ENCODE measurements at places on chromosomes 6 and 20. TPM values are rescaled to one million over a fixed set of nuclear protein-coding genes. Genes with fewer than 3 reads are reported as not detected.
A peak's percentile ranks its signal among the peaks of the same experiment; 100 is the strongest.

DNA sequence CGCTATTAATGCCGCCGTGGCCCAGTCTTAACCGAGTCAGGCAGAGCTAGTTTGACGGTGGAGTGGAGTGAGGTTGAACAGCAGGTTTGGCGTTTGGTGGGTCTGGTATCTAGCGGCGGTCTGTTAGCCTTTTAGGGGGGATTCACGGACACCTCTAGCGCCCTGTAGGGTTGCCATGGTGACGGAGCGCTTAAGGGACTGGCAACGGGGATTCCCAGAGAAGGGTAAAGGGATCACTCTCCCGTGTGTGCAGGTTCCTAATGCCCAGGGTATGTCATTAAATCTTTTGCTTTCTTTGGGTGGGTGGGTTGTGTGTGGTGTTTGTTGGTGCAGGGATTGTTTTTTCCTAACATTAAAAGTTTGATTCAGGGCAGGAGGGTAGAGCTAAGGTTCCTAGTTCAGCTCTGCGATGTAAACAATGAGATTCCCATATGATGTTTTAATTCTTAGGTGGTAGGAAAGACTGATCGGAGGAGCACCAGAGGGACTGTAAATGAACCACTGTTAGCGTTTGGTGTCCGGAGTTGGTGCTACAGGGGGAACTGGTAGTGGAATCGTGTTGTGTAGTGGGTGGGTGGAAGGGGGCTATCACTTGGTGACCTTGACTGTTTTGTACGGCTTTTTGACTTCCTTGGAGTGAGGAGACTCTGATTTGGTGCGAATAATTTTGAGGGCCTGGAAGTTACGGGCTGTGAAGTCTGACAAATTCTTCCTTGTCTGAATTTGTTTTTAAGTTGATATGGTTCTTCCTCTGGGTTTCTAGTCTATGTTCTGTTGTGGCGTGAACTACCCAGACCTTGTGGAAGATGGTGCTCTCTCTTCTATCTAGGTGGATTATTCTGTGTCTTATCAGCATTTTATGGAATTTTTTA is 5.0 kb downstream of the BRD2 start:
- peak; percentile 71 for DNase-seq
- no peaks in the 10 kb centered on the region for H3K4me1 ChIP-seq
- H3K27ac ChIP-seq = peak overlapping the region; percentile 83
- H3K4me3 ChIP-seq = peak overlapping the region; percentile 98
- H3K27me3 ChIP-seq = no peaks in the 10 kb centered on the region
- H3K36me3 ChIP-seq = peaks cover 65% of the 10 kb centered on the region

DNA sequence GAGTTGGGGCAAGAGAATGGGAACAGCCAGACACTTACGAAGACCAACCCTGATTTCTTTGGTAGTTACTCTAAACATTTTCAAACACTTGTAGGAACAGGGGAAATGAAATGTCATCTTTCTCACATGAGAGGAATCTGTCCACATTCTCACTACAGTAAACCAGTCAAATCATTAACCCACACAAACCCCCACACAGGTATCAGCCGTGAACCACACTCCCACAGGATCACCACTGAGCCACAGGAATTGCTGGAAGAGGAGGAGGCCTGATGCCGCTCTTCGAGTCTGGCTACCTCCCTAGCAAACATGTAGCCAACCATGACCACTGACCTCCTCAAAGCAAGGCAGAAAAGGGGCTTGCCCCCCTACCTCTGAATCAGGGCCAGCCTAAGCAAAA is 6.9 kb upstream of the RSPO3 start:
- H3K4me1 ChIP-seq = peaks cover 7% of the 10 kb centered on the region
- no peaks in the 10 kb centered on the region for H3K36me3 ChIP-seq
- H3K4me3 ChIP-seq = no peak overlapping the region
- H3K27ac ChIP-seq = no peak overlapping the region
- peaks cover 24% of the 10 kb centered on the region for H3K27me3 ChIP-seq
- DNase-seq = no peak

PBOV1 gene
- not detected for total RNA-seq

DNA sequence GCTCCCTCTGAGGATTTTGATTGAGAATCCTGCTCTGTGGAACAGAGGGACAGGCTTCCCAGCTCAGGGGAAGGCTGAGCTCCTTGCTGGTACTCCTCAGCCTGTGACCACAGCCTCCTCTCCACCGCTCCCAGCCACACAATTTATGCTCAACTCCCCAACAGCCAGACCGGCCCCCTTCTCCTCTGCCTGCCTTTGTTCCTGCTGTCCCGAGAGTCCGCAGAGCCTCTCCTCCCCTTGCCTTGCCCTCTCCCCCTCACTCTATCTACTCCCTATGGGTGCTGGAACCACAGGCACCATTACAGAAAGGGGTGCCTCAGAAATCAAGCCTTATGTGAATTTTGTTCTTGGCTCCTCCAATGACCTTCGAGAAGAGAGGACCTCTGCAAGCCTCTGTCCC is 15.9 kb downstream of the MAP1LC3A start:
- DNase-seq = peak; percentile 26
- H3K27ac ChIP-seq = no peak overlapping the region
- peaks cover 5% of the 10 kb centered on the region for H3K36me3 ChIP-seq
- no peak overlapping the region for H3K4me3 ChIP-seq

GRCh38 chr6:116323863-116324262 is 44.1 kb upstream of the TSPYL1 start:
- DNase-seq = peak; percentile 66
- no peak overlapping the region for H3K4me3 ChIP-seq
- peaks cover 7% of the 10 kb centered on the region for H3K4me1 ChIP-seq
- H3K27ac ChIP-seq = no peak overlapping the region
- no peaks in the 10 kb centered on the region for H3K36me3 ChIP-seq

MYMX gene
- 2.4 TPM for total RNA-seq

DNA sequence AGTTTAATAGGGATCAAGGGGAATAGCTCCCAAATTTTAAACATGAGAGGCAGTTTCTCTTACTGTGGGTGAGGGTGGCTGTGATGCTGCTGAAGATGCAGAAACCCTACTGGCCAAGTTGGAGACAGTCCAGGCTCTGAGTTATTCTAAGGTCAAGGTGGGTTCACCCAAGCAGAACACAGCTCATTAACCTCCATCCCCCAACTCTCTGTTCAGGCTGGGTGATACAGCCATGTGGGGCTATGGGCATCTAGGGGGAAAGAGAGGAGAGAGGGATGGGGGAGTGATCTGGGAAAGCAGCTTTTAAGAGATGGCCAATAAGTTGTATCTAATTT is 18.9 kb upstream of the TRAM2 start:
- no peak overlapping the region for H3K4me3 ChIP-seq
- H3K27ac ChIP-seq = peak overlapping the region; percentile 32
- no peaks in the 10 kb centered on the region for H3K36me3 ChIP-seq
- H3K27me3 ChIP-seq = no peaks in the 10 kb centered on the region
- DNase-seq = no peak

DNA sequence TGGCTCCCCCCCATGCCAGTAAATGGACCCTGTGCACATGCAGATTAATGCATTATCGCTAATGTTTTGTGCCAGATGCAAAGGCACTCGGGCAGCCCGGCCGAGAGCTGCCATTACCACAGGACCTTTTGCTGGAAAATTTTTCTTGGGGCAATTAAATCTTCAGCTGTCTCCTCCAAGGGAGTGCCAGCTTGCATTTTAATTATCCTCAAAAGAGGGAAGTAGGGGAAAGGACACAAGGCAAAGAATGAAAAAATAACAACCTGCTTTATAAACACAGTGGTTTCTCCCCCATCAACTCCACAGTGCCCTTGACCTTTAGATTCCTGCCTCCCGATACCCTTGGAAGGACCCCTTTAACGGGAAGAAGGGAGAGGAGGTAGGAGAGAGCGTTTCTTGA is 48.2 kb downstream of the PDYN start:
- H3K27ac ChIP-seq = no peak overlapping the region
- peaks cover 27% of the 10 kb centered on the region for H3K27me3 ChIP-seq
- no peak overlapping the region for H3K4me3 ChIP-seq

DNA sequence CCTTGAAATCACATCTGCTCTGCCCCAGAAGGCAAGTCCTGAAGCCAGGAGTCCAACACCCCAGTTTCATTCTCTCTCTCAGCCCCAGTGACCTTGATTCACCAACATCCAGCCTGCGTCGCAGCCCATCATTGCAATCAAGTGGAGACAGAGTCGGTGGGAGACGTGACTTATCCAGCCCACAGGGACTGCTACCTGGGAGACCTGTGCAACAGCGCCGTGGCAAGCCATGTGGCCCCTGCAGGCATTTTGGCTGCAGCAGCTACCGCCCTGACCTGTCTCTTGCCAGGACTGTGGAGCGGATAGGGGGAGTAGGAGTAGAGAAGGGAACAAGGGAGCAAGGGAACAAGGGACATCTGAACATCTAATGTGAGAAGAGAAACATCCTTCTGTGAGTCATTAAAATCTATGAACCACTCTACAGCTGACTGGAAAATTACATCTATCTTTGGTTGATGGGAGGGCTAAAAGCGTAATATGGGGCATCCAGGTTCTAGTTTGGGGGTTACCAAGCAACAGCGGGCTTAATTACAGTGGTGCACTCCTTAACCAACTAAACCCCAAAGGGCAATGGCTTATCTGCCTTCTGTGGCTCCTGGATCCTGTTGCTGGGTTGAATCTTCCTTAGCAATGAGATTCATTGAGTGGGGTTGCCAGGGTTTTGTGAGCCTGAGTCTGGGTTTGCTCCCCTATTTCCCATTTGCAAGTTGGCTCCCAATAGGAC is 2.5 kb downstream of the LY6G6D start:
- no peak overlapping the region for H3K4me3 ChIP-seq
- H3K4me1 ChIP-seq = peaks cover 7% of the 10 kb centered on the region
- peak; percentile 90 for DNase-seq

DNA sequence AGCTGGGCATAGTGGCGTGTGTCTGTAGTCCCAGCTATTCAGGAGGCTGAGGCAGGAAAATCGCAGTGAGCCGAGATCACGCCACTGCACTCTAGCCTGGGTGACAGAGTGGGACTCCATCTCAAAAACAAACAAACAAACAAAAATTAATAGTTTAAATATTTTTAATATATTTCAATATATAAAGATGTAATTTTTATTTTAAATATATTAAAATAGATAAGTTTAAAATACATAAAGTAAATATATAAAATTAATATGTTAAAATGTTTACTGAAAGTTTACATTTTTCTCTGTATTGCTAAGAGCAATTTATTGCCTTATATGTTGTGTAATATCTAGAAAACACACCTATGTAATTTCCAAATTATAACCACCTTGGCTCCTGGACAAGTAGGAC is 44.7 kb upstream of the ESR1 start:
- DNase-seq = no peak
- no peaks in the 10 kb centered on the region for H3K27me3 ChIP-seq
- no peak overlapping the region for H3K27ac ChIP-seq
- no peak overlapping the region for H3K4me3 ChIP-seq
- H3K4me1 ChIP-seq = no peaks in the 10 kb centered on the region
- no peaks in the 10 kb centered on the region for H3K36me3 ChIP-seq

HAO1 gene
- not detected for total RNA-seq
